Lung (tissue), 17 donors: ENCODE measurements at places on chromosomes 12 and 14. TPM values are rescaled to one million over a fixed set of nuclear protein-coding genes. Genes with fewer than 3 reads are reported as not detected.

LRCOL1 gene
- total RNA-seq = 1.8 TPM

NINJ2 gene
- 5.8 TPM for total RNA-seq

SRGAP1 gene
- total RNA-seq = 12.4 TPM

SYNDIG1L gene
- 0.74 TPM for total RNA-seq

PDE3A gene
- total RNA-seq = 5.2 TPM

DNA sequence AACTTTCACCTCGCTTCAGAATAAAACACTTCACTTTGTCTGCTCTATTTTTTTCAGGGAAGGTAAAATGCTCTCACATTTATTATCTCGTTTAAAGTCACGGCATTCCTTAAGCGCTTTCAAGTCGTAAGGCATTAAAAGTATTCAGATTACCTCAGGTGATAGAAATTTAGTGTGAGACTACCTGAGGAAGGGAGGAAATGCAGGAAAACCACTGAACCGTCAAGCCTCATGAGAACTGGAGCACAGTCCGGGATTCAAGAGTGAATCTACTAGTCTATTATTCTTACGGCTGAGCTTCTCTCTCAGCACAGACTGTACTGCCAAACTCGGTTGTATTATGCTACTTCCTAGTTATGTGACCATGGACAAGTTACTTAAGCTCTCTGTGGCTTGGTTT lies 8.3 kb upstream of the PPFIBP1 start:
- peaks cover 16% of the 10 kb centered on the region for H3K4me1 ChIP-seq
- no peak overlapping the region for H3K4me3 ChIP-seq
- no peaks in the 10 kb centered on the region for H3K27me3 ChIP-seq
- H3K27ac ChIP-seq = no peak overlapping the region

- H3K4me3 ChIP-seq = no peak overlapping the region
- H3K27me3 ChIP-seq = no peaks in the 10 kb centered on the region
- no peak for DNase-seq
- no peaks in the 10 kb centered on the region for H3K4me1 ChIP-seq
Measured at GRCh38 chr12:78802593-78802992, 62.0 kb upstream of the SYT1 start.

GRCh38 chr12:49798934-49799333 lies 29.3 kb downstream of the NCKAP5L start:
- H3K27ac ChIP-seq = no peak overlapping the region
- DNase-seq = no peak
- no peaks in the 10 kb centered on the region for H3K27me3 ChIP-seq
- no peak overlapping the region for H3K4me3 ChIP-seq
- peaks cover 6% of the 10 kb centered on the region for H3K4me1 ChIP-seq

DNA sequence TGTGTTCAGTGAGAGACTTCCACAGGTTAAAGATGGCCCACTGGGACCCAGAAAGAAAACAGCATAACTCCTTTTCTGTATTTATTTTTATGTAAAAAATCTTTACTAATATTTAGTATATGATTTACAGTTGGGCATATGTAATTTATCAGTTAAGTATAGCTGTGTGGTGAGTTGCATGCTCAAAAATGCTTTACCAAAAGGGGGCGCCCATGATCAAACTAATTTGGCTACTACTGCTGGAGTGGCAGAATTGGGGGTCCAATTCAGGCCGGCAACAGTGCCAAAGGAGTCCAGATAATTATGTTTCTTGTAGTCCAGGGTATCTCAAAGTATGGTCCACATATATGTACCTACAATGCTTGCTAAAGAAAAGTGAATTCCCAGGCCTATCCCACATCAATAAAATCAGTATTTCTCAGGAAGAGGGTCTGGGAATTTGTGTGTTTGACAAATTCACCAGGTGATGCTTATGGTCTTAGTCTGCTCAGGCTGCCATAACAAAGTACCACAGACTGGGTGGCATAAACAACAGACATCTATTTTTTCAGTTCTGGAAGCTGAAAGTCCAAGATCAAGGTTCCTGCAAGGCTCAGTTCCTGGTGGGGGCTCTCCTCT lies 152.0 kb downstream of the KTN1 start:
- no peaks in the 10 kb centered on the region for H3K36me3 ChIP-seq
- peak; percentile 45 for DNase-seq
- H3K4me1 ChIP-seq = no peaks in the 10 kb centered on the region
- H3K27ac ChIP-seq = no peak overlapping the region

DNA sequence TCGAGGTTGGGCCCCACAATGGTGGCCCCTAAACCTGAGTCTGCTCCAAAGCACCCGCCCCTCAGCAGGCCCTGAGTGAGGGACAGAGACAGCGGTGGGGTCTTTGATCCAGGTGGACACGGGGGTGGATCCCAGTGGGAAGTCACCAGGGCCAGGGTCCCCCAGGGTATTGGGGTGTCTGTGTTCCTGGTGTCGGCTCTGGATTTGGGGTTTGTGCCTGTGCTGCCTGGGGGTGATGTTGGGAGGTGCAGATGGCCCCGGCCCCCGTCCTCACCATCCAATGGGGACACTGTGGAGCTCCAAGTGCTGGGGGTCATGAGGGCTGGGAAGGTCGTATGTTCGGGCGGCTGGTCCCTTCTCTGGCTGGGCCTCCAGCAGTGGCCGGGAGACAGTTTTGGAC lies 354.2 kb downstream of the TMEM121 start:
- H3K36me3 ChIP-seq = no peaks in the 10 kb centered on the region
- no peaks in the 10 kb centered on the region for H3K27me3 ChIP-seq
- H3K27ac ChIP-seq = no peak overlapping the region
- no peak overlapping the region for H3K4me3 ChIP-seq
- no peaks in the 10 kb centered on the region for H3K4me1 ChIP-seq
- no peak for DNase-seq

GRCh38 chr14:70350078-70350477 lies 9.4 kb downstream of the COX16 start:
- no peaks in the 10 kb centered on the region for H3K4me1 ChIP-seq
- no peaks in the 10 kb centered on the region for H3K36me3 ChIP-seq
- no peaks in the 10 kb centered on the region for H3K27me3 ChIP-seq

GRCh38 chr14:49920935-49921334 lies 28.1 kb downstream of the ARF6 start:
- DNase-seq = no peak
- H3K36me3 ChIP-seq = no peaks in the 10 kb centered on the region
- H3K27ac ChIP-seq = no peak overlapping the region

DNA sequence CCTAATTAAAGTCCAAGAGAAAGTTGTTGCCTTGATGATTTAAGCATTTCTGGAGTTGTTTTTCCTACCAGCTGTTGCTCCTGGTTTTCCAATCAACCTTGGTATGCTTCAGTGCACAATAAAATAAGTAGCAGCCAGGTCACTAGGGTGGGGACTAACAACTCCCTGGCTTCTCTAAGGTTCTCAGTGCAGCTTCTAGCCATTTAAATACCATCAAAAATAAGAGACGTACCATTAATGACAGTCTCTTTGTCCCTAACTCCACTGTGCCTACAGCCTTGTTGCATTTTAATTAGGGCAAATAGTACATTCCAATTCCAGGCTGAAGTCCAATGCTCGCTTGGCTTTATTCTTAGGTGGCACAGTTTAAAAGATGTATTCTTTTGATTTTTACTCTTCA lies 11.8 kb downstream of the STON2 start:
- DNase-seq = no peak
- no peak overlapping the region for H3K4me3 ChIP-seq
- H3K27ac ChIP-seq = no peak overlapping the region
- H3K4me1 ChIP-seq = no peaks in the 10 kb centered on the region
- no peaks in the 10 kb centered on the region for H3K36me3 ChIP-seq
- H3K27me3 ChIP-seq = no peaks in the 10 kb centered on the region

DNA sequence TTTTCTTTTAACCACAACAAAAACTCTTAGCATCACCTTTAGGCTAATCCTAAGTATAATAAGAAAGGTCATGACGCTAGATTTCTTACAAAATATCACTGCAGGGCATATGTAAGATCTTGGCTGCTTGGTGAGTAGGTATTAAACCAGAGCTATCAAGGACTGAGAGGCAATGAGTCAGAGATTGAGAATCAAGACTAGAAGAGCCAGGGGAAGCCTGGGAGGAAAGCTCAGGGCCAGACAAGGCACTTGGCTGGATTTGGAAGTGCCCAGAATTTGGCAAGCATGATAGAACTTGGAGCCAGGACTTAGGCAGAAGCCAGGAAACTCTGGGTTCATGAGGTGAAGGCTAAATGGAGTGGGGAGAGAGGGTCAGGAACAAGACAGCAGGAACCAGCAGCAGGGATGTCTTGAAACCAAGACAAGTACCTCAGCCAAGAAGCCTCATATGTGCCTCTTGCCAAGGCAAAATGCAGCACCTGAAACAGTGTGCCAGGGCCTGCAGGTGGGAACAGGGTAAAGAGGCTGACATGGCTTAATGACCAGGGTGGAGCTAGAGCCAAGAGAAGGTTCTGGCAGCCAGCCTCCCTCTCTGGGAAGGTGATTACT lies 49.9 kb downstream of the PTHLH start:
- no peaks in the 10 kb centered on the region for H3K27me3 ChIP-seq
- DNase-seq = no peak
- no peak overlapping the region for H3K27ac ChIP-seq
- peaks cover 4% of the 10 kb centered on the region for H3K4me1 ChIP-seq

GRCh38 chr14:100857233-100857922 lies 31.5 kb downstream of the MEG3 start:
- H3K27me3 ChIP-seq = no peaks in the 10 kb centered on the region
- H3K4me1 ChIP-seq = no peaks in the 10 kb centered on the region
- H3K36me3 ChIP-seq = no peaks in the 10 kb centered on the region
- H3K4me3 ChIP-seq = no peak overlapping the region
- no peak for DNase-seq

DNA sequence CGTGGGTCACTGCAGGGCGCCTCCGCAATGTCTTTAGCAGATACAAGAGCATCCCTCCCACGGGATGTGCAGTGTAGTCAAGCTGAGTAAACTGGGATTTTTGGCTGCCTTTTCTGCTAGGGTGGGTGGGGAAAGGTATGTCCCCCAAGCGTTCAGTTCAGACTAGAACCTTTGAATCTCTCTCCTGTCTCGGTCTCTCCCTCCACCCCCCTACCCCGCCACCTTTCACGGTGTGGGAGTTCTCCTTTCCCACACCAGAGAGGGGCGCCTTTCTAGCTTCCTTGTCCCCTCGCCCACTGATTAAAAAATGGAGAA lies 525 bp upstream of the FAR2 start:
- H3K4me3 ChIP-seq = peak overlapping the region; percentile 46
- peak overlapping the region; percentile 80 for H3K27ac ChIP-seq
- DNase-seq = no peak
- H3K27me3 ChIP-seq = no peaks in the 10 kb centered on the region
- no peaks in the 10 kb centered on the region for H3K4me1 ChIP-seq
- H3K36me3 ChIP-seq = no peaks in the 10 kb centered on the region

DNA sequence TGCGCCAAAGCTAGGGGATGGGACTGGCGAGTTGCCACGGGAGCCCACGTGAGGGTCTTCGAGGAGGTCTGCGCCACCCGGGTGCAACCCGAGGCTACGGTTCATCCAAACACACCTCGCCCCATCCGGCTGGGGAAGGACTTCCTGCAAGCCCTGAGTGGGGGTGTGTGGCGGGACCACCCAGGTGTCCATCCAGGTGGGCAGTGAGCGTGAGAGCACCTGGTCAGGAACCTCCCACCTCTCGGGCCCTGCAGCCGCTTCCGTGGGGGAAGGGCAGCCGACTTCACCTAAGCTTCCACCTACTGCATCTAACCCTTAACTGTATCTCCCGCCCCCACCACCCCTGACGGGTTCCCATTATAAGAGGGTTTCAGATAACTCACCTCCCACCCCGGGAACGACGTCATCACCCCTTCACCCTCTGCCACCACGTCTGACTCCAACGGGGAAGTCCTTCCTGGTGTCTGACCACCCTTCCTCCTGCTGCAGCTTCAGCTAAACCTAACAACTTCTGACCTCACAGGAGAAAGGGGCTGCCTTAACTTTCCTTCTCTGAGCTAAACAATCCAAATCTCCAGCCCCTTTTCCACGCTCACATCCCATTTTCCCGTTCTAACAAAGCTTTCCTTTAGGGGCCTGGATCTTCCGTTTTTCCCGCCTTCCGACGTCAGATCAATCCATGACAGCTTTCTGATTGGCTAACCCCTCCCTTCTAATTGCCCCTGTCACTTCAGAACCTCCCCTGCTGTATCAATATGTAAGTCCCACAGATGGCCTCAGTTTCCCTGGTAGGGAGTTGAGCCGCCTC lies 27.4 kb upstream of the SMUG1 start:
- no peaks in the 10 kb centered on the region for H3K27me3 ChIP-seq
- H3K27ac ChIP-seq = no peak overlapping the region
- H3K36me3 ChIP-seq = no peaks in the 10 kb centered on the region
- DNase-seq = peak; percentile 41

DNA sequence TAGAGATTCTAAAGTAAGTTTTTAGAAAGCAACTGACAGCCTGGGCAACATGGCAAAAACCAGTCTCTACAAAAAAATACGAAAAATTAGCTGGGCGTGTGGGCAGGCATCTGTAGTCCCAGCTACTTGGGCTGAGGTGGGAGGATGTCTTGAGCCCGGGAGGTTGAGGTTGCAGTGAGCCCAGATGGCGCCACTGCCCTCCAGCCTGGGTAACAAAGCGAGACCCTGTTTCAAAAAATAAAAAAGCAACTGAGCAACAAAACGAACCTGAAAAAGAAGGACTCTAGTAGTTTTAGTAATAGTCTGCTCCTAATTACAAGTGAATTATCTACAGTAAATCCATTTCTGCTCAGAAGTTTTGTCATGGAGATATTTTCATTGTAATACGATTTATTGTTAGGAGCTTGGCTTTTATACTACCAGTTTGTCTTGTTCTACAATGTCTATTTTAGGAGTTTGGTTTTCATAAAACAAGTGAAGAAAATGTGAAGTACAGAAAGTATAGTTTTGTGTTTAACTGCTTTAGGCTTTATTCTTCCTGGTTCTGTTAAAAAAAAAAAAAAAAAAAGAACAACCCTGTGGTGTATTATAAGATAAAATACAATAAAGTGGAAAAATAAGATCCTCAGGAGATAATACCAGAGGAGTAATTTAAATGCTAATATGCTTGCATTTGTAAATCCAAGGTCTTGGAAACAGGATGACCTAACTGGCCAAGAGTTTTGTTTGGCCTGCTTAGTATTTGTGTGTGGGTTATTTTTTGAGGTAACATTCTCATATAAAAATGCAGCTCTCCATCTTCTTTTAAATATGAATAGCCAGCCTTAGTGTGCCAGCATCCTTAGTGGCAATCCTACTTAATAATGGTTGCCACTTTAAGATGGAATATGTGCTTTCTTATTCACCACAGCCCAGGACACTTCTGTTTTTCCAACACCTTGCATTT lies 2.8 kb downstream of the TMX1 start:
- peaks cover 7% of the 10 kb centered on the region for H3K4me1 ChIP-seq
- H3K4me3 ChIP-seq = no peak overlapping the region
- H3K27me3 ChIP-seq = no peaks in the 10 kb centered on the region
- no peak for DNase-seq
- peaks cover 9% of the 10 kb centered on the region for H3K36me3 ChIP-seq
- H3K27ac ChIP-seq = no peak overlapping the region

DNA sequence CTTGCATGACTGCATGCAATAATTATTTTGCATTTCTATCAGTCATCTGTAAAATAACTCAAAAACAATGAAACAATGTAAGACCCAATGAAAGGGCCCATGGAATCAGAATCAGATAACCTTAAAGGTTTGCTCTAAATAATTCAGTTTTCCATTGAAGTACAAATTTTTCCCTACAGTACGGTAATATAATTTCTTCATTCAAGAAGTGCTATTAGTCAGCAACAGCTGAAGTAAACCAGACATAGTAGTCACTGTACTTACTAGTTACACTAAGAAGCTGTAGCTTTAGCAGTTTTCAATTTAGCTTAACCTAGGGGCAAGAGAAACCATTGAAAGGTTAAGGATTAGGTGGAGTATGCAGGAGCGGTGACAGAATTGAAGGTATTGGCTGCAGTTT lies 43.5 kb downstream of the BCAT1 start:
- H3K27me3 ChIP-seq = peaks cover 2% of the 10 kb centered on the region
- H3K27ac ChIP-seq = no peak overlapping the region
- no peaks in the 10 kb centered on the region for H3K36me3 ChIP-seq
- no peak for DNase-seq
- no peak overlapping the region for H3K4me3 ChIP-seq
